ENCODE measurements at places on chromosomes 1 and 21.
A peak's percentile ranks its signal among the peaks of the same experiment; 100 is the strongest.

DNA sequence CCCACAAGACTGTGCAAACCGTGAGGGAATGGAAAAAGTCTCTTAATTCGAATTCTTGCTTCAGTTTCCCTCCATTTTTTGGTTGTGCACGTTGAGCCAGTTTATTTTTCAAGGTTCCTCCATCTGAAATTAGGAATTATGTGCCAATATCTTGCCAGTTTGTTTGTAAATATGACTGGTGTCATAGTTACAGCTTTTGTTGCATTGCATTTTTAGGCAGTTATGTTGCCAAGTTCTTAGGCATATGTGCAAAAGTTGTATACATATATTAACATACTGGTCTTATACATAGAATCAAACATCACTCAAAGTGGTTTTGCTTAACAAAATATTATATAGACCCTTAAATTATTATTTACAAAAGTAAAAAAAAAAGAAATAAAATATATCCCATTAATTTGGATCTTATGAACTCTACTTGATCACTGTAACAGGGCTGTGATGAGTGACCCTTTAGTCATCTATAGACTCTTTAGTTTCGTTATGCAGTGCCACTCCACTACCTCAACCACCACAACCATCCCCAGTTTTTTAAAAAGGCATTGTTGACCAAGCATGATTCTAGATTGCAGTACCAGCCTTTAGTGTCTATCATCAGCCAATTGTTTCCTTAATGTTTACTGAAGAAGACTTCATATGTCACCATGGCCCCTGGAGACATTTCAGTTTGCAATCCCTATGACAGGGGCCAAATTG is 20.9 kb upstream of the DYNLT5 start:
- DNase-seq = no peak

DNA sequence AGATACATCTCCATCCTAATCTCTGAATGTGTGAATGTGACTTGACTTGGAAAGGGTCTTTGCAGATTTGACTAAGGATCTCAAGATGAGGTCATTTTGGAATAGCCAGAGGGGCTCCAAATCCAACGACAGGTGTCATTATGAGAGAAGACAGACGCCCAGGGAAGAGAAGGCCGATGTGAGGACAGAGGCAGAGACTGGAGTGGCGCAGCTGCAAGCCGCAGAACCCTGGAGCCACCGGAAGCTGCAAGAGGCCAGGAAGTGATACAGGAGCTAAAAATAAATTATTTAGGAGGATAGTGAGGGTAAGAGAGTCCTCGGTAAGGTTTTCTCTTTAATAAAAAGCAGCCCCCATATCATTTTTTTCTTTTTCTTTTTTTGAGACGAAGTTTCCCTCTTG is 9.7 kb upstream of the AADACL4 start:
- DNase-seq = no peak

- DNase-seq = peak; percentile 49
Observed at GRCh38 chr1:211581526-211581925, 2.6 kb upstream of the SLC30A1 start.

- no peak for DNase-seq
Observed at GRCh38 chr1:29240986-29241385, 4.7 kb downstream of the PTPRU start.

GRCh38 chr1:245375789-245376460 is 221.1 kb downstream of the KIF26B start:
- no peak for DNase-seq

- DNase-seq = no peak
Observed at GRCh38 chr1:154478639-154479038, 23.4 kb upstream of the TDRD10 start.

DNA sequence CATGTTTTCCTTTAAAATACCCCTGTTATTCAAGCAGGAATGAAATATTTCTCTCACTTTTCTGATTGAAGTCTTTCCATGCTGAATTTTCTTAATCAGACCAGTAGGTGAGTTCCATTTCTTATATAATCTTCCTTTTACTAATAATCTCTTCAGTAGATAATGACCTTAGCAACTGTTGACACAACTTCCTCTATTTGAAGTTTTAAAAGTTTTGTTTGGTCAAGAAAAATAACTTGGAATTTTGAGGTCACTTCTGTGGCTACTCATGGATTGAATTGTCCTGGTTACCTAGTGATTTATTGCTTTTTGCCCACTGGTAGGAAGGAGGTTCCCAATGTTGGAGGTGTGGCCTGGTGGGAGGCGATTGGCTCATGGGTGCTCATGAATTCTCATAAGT is 70.6 kb upstream of the PAXBP1 start:
- no peak for DNase-seq

GRCh38 chr1:163055005-163055404 is 14.2 kb upstream of the RGS4 start:
- DNase-seq = no peak

DNA sequence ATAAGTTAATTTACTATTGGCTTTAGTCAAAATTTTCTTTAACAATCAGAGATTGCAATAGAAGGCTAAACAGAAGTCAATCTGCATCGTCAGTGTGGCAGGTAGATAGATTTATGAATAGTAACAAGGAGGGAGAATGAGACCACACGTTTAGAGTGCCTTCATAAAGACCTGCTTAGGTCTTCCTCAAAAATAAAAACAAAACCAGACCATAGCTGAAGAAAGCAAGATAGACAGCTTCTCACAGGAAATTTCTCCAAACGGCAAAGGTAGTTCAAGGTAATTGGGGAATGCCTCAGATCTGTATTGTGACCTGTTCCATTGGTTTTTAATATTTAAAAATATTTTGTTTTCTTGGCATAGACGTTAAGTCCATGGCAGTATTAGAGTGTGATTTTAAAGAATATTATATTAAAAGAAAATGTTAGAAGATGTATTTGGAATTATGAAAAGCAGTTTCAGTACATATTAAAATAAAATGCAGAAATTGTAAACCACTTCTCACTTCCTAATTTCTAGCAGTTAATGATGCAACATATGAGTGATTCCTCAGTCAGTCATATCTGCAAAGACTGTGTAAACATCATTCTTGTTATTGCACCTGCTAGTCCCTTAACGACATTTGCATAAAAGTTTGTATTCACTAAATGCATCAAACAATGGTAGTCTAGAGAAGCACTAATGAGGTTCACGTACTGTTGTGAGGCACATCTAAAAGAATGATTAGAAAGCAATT is 278.0 kb downstream of the HLX start:
- DNase-seq = no peak

- no peak for DNase-seq
Observed at GRCh38 chr1:203095061-203095690, 9.4 kb upstream of the MYOG start.

DNA sequence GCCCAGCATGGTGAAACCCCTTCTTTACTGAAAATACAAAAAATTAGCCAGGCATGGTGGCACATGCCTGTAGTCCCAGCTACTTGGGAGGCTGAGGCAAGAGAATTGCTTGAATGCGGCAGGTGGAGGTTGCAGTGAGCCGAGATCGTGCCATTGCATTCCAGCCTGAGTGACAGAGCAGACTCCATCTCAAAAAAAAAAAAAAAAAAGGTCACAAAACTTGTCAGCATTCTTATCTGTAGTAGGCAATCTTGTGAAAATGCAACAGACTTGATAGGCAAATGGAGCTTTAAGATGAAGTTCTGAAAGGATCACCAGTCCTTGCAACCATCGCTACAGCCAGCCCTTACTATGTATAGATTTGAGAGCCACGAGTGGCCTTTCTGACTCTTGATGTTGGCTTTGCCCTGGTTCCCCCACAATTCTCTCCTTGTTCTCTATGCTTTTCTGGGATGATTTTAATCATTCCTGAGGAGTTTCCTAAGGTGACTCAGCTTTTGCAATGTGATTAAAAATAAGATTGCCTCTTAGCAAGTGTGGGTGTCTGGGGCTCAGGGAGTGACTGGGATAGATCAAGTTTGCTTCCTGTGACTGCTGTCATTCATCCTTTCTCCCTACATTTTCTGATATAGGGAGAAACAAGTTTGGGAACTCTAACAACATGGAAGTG is 7.1 kb upstream of the MAP1LC3C start:
- no peak for DNase-seq

DNA sequence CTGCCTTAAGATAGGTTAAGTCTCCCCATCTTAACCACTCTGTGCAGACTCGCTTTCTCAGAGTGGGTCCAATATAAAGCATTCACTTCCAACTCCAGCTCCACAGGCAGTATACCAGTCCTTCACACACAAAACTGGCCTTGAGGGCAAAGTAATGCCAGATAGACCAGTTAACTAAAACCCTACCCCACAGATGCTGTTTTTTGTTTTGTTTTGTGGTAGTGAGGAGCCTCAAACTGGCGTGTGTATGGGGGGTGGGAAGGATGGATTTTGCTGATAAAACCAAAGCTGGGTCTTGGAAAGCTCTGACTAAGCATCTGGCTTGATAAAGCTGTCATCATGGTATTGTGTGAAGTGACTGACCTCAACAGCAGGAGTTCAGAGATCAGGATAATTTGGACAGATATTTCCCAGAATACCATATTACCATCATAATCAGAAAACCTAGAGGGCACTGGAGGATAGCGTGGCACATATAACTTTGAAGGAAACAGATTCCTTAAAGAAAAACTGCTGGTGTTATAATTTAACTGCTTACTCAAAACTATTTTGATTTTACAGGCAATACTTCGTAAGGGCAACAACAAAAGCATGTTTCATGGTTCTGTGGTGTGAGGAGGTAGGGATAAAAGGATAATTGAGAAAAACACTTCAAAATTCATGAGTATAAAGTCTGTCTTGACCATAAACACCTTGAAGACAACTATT is 29.6 kb upstream of the CPLANE2 start:
- no peak for DNase-seq

DNA sequence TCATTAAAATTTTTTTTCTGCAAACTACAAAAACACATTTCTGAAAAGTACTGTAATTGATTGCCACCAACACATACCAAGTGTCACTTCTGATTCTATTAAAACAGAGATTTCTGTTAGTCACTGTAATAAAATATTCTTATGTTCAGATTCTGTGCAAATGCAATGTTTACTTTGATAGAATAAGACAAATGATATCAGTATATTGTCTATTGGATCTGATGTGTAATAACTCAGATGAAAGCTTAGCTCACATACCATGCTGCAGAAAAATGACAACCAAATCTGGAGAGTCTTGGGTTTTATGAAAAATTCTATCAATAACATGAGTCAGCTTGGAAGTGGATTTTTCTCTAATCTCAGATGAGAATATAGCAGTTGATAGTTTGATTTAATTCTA is 963.8 kb upstream of the B3GALT2 start:
- DNase-seq = no peak

GRCh38 chr1:26782521-26783212 is 5.1 kb upstream of the PIGV start:
- no peak for DNase-seq

- no peak for DNase-seq
Observed at GRCh38 chr1:48931506-48932192, 155.0 kb upstream of the BEND5 start.

DNA sequence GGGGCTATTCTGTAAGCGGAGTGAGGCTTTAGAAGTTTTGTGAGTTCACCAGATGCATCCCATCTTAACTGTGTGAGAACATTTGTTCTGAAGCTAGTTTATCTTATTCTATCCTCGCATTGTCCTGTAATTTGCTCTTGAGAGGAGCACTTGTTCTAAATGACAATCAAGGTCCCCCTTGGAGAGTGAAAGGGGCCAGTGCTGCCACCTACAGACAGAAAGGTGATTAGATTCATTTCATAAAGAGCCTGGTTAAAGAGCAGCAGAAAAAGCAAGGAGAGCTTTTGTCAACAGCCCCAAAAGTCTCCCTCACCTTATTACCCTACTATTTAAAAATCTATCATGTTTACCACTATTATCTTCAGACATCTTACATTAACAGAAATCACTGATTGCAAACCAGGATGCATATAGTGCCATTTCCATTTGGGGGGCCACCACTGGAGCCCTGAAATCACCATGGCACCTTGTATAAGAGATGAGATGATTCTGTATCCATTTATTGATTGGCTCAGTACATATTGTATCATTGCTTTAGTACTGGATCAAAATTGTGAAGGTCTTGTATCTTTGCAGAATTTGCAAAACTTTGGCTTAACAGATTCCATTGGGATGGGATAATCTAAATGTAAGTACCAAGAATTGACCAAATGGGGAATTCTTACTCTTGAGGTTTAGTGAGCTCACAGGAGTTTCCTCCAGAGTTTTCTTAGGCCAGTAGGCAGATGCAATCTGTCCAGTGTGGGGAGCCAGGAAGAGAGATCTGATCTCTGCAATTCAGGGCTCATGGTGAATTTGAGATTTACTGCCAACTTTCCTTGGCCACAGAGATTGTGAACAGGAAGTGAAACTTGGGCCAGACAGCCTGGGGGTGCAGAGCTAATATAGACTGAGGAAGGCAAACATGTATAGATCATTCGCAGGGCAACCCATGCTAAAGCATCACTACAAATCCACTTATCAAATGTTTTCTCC is 64.3 kb upstream of the TRABD2B start:
- no peak for DNase-seq

GRCh38 chr1:92691925-92692324 is 93.0 kb downstream of the EVI5 start:
- no peak for DNase-seq

DNA sequence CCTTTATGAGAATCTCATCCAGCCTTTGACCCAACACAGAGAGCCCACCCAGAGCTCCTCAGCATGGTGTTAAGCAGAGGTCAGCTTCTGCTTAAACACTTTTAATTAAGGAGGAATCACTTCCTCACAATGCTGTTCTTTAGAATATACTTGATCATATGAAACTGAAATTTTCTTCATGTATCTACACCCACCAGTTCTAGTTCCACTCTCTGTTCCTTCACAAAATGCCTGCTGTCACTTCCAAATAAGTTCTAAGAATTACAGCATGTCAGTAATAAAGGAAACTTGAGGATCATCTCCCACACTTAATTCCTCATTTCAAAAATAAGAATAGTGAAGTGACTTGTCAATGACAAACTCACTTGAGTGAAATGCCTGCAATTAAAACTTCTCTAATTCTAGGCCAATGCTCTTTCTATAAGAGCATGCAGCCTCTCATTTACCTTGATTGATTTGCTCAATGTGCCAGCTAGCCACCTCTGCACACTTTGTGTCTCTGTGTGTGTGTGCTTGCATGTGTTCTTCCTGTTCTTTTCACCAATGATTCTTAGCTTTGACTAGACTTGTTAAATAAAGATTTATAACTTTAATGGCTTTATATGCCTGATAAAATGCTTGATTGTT is 356.3 kb downstream of the PLPP3 start:
- DNase-seq = no peak

- DNase-seq = no peak
Observed at GRCh38 chr21:29843804-29844203, 96.0 kb downstream of the GRIK1 start.
